ENCODE measurements at places on chromosomes 3 and 15. TPM values are rescaled to one million over a fixed set of nuclear protein-coding genes. Genes with fewer than 3 reads are reported as not detected.

DNA sequence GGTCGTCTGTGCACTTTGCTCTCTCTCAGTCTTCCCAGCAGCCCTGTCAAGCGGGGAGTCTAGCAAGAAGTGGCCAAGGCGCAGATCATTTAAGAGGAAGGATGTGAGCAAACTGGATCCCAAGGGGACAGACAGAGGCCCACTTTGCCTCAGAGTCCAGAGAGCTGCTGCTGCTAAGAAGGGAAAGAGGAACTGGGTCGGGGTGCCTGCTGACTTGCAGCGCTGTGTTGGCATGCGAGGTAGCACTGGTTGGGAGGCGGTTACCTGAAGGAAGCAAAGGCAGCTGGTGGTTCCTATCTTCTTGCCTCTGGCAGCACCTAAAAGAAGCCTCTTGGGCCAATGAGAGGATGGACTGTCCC lies 28.1 kb downstream of the SMAD3 start:
- no peak for DNase-seq

DNA sequence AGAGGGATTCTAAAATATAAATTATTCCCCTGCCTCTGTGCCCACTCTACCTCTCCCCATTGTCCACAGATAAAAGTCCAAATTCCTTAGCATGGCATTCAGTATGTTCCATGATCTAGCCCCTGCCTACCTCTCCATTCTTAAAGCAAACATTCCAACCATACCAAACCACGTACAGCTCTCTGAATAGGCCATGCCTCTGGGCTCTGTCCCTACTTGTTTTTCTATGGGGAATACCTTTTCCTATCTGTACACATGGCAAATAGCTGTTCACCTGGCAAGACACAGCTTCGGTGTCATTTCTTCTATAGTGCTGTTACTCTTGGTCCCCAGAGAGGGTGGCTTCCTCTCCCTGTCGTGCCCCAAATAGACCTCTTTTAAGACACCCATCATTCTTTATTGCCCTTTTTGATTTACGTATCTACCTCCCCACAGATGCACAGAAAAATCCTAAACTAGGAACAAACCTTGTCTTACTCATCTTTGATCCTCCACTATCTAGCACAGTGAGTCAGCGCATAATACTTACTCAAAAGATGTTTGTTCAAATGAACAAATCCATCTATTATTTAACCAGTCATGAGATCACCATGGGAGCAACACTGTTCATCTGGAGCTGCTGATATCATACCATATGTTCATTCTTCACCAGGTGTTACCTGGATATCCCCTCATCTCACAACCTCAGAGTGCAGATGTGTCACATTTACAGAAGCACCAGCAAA lies 329.8 kb downstream of the THSD4 start:
- DNase-seq = no peak

- no peak for DNase-seq
Measured at GRCh38 chr15:32747921-32748342, 30.1 kb downstream of the GREM1 start.

The ZNF385D gene
- 5.4 TPM for total RNA-seq

DNA sequence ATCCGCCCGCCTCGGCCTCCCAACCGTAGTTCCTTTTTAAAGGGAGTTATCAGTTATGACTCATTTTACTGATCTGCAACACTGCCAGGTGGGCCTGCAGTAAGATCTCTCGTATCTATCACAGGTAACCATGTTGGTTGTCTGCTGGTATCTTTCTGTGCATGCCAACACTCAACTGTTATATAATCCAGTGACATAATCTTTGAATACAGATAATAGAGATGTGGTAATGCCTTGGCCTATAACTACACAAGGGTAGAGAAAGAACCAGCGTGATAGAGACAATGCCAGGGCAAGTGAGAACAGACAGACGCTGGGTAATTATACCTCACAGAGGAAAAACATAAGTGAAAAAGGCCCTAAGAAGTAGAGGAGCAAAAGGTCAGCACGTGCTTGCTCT lies 11.0 kb upstream of the ARPP19 start:
- DNase-seq = no peak

The TRIM42 gene
- total RNA-seq = not detected

DNA sequence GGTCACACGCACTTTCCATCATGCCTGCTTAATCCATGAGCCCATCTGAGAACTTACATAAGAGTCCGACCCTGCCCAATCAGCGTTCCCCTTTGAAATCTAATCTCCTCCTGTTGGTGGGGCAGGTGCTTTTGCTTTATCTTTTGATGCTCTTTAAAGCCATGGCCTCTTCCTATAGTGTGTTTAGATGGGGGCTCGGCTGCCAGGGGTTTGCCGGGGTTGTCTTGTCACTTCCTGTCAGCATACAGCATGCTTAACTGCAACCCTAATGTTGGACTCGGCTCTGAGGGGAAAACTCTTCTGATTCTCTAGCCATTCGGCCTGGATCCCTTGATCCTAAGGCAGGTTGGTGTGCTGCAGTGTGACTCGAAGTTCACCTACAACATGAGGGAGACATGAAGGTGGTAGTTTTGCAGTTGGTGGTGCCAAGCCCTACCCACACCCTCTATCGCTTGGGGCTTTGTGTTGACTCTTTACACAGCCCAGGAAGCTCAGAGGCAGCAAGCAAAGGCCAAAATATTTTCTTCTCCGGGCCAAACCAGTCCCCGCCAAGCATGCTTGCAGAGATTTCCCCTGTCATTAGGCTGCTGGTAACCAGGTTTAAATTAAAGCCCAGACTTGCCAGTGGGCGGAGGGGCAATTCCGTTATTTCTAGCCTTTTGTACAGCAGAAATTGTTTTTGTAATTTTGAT lies 218.7 kb downstream of the FEZF2 start:
- no peak for DNase-seq

The ISLR2 gene
- total RNA-seq = 8.4 TPM

- DNase-seq = peak; percentile 40
Measured at GRCh38 chr15:79608066-79608864, 176.1 kb downstream of the MINAR1 start.
